ENCODE measurements at places on chromosomes 5 and 9. TPM values are rescaled to one million over a fixed set of nuclear protein-coding genes. Genes with fewer than 3 reads are reported as not detected.

The SH3TC2 gene
- 0.34 TPM for total RNA-seq

The SPATA6L gene
- 0.26 TPM for total RNA-seq

The FGD3 gene
- not detected for total RNA-seq

The GABRA1 gene
- total RNA-seq, result not detected

The PRUNE2 gene
- total RNA-seq, result 11.3 TPM

The PRSS3 gene
- 47.3 TPM for total RNA-seq

The CER1 gene
- not detected for total RNA-seq

The NPR2 gene
- total RNA-seq, result 25.7 TPM

The GLT6D1 gene
- not detected for total RNA-seq

The PKN3 gene
- 0.79 TPM for total RNA-seq

The NPR3 gene
- 74.7 TPM for total RNA-seq

The OLFM1 gene
- total RNA-seq, result 1.1 TPM

The PCDHB12 gene
- total RNA-seq, result 0.16 TPM

The EDIL3 gene
- total RNA-seq, result 44.8 TPM

The MOB3B gene
- 0.16 TPM for total RNA-seq

The MTRR gene
- 13.9 TPM for total RNA-seq

The TMC1 gene
- total RNA-seq, result under 0.01 TPM

The KIAA0825 gene
- total RNA-seq, result 2.7 TPM

The LRRC19 gene
- total RNA-seq, result not detected

The EPB41L4B gene
- total RNA-seq, result 0.26 TPM

The TAF11L13 gene
- total RNA-seq, result not detected

The CACFD1 gene
- total RNA-seq, result 7.6 TPM

Data from bronchial smooth muscle cell (primary cell).